ENCODE measurements at places on chromosomes 3 and 15. TPM values are rescaled to one million over a fixed set of nuclear protein-coding genes. Genes with fewer than 3 reads are reported as not detected.

The SLC28A2 gene
- polyA plus RNA-seq = not detected

The ANKRD34C gene
- polyA plus RNA-seq = not detected

The LIPH gene
- 0.38 TPM for polyA plus RNA-seq

The CHRNA3 gene
- not detected for polyA plus RNA-seq

The EID1 gene
- polyA plus RNA-seq = 189 TPM

The CRYGS gene
- polyA plus RNA-seq = 0.37 TPM

The BFSP2 gene
- polyA plus RNA-seq = 0.83 TPM

The MNS1 gene
- 0.09 TPM for polyA plus RNA-seq

DNA sequence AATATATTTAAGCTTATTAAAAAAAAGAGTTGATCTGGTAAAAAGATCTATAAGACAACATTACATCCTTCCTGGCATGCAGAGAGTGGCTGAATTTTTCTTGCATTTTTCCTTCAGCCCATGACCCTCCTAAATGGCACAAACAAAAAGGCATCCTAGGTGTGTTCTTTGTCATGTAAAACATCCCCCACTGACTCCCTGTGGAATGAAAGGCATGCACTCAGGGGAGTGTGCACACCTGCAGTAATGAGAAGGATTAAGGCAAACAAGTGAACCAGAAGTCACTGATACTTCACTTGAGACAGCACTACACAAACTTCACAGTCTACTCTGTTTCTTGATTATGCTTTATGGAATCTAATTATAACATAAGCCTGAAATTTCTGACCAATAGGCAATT, 195.0 kb downstream of the RBMS3 start:
- H3K36me3 ChIP-seq = no peaks in the 10 kb centered on the region
- no peak overlapping the region for H3K27ac ChIP-seq
- no peak overlapping the region for H3K4me3 ChIP-seq

GRCh38 chr15:59457103-59457502, 19.1 kb downstream of the FAM81A start:
- H3K27ac ChIP-seq = no peak overlapping the region
- no peaks in the 10 kb centered on the region for H3K4me1 ChIP-seq
- H3K36me3 ChIP-seq = no peaks in the 10 kb centered on the region
- peaks cover 3% of the 10 kb centered on the region for H3K27me3 ChIP-seq
- H3K4me3 ChIP-seq = no peak overlapping the region
- no peak for DNase-seq

- no peak for DNase-seq
- no peak overlapping the region for H3K27ac ChIP-seq
- no peaks in the 10 kb centered on the region for H3K27me3 ChIP-seq
- peaks cover 5% of the 10 kb centered on the region for H3K4me1 ChIP-seq
- H3K36me3 ChIP-seq = peaks cover 15% of the 10 kb centered on the region
- H3K4me3 ChIP-seq = no peak overlapping the region
Observed at GRCh38 chr3:43043071-43043766, 62.7 kb downstream of the POMGNT2 start.

DNA sequence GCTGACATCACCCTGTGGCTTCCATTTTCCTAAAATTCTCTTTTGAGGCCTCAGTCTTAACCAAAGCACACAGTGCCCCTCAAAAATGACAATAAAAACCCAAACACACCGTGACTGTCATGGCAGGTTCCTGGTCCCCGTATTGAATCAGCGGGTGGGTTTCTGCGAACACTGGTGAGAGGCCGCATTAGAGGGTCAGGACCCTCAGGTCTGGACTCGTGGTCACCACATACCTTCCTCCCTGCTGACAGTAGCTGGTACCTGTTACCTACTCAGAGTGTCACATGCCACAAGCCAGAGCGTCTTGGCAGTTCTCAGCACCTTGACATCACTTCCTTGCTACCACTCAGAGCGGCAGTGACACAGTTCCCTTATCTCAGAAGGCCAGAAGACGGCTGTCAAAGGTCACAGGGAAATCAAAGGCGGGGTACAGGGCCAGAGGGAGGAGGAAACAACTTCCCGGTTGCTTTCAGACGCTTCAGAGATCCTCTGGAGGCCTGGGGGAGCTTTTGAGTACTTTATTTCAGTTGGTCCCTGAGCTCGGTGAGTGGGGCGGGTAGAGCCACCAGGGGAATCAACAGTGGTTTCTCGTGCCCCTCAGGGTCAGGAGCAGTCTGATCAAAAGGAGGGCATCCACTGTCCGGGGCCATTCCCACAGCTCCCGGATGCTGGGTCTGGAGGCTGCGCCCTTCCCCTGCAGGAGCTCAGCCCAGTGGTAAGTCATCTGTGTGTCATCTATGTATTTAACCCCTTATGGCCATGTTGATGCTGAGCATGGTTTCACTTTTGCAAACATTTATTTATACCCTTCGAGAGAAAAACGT, at the start of the genes CCR5AS and CCRL2:
Gene CCR5AS, minus strand, starts transcription at position 279 of the 824 bp plus-strand sequence.
Gene CCRL2, plus strand, starts transcription at position 472 of the 824 bp plus-strand sequence. CDS start 821 bp downstream, outside the sequence.
- H3K4me3 ChIP-seq = peak within 1 kb of the TSS; percentile 85
- peaks cover 3% of the 10 kb centered on the region for H3K27me3 ChIP-seq
- H3K36me3 ChIP-seq = no peaks in the 10 kb centered on the region
- H3K27ac ChIP-seq = peak within 1 kb of the TSS; percentile 85
- H3K4me1 ChIP-seq = peaks cover 37% of the 10 kb centered on the region

DNA sequence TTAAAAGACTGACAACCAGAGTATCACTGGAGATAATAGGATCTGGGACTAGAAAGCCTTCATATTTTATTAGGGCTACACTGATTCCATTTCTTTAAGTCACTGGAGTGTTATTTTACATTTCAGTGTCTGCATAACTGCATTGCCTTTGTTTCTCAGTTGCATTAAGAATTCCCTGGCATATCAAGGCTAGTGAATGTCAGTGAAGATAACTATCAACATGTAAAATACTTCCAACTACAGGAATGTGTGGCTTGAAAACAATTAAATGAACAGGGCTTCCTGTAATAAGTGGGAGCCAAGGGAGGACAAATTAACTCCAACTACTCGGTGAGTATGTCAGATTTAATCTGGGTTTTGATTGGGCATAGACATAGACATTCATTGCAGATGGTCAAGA, 628.5 kb downstream of the ROBO2 start:
- H3K36me3 ChIP-seq = no peaks in the 10 kb centered on the region
- DNase-seq = no peak
- no peak overlapping the region for H3K4me3 ChIP-seq
- H3K4me1 ChIP-seq = no peaks in the 10 kb centered on the region

- H3K36me3 ChIP-seq = no peaks in the 10 kb centered on the region
- H3K4me1 ChIP-seq = no peaks in the 10 kb centered on the region
- no peak for DNase-seq
- H3K27me3 ChIP-seq = peaks cover 1% of the 10 kb centered on the region
Observed at GRCh38 chr3:112030901-112031300, 3.6 kb upstream of the TMPRSS7 start.

DNA sequence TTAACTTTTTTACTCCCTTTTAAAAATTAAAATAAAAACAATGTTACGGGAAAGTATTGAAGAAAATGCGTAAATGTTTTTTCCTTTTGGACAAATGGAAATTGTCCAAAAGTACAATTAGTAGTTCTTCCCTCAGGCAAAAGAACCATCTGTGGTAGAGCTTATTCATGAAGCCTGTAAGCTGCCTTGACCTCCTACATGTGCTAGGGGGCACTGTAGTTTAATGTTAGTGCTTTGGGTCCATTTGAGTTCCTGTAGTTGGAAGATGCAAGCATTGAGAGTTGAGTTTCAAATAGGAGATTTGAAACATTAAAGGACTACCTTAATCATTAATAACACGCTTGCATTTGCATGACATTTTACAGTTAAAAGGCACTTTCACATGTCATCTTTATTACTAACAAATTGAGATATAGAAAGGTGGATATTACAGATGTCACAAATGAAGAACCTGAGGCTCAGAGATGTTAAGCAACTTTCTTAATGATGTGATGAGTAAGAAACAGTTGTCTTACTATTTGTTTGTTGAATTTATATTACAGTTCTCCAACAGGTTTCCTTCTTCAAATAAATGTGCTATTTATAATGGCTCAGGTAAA, 1.8 kb upstream of the ZNF385D start:
- DNase-seq = no peak
- H3K36me3 ChIP-seq = no peaks in the 10 kb centered on the region
- H3K4me1 ChIP-seq = no peaks in the 10 kb centered on the region
- H3K27me3 ChIP-seq = no peaks in the 10 kb centered on the region
- H3K27ac ChIP-seq = no peak overlapping the region

DNA sequence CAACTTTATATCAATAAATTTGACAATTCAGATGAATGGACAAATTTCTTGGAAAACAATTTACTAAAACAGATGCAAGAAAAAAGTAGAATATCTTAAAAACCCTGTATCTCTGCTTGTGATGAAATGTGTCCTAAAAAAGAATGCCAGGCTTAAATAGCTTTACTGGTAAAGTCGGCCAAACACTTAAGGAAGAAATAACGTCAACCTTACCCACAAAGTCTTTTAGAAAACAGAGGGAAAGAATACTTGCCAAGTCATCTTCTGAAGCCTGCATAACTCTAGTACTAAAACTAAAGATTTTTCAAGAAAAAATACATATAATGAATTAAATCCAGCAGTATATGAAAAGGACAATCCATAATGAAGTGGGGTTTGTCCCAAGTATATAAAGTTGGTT, 111.1 kb downstream of the RASA2 start:
- no peaks in the 10 kb centered on the region for H3K4me1 ChIP-seq
- H3K27ac ChIP-seq = no peak overlapping the region
- peaks cover 9% of the 10 kb centered on the region for H3K27me3 ChIP-seq
- no peak for DNase-seq

DNA sequence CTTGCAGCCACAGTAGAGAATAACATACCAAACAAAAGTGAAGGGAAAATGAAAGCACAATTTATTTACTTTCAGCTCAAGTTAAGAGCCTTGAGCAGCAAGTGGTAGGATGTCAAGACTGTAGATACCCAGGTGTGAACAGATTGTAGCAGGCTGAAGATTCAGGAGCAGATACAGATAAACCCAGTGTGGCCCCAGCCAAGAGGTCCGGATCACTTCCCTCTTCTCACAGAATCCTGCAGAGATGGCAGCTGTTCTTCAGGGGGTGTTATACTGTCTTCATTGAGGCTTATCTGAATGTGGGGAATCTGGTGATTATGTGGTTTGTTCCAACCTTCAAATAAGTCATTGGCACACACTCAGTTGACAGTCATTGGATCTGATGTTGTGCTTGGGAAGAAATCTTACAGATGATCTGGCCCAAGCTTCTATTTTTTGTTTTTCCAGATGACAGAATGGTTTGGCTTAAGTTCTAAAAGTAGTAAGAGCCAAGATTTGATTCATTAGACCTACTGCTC, 2.2 kb downstream of the STARD9 start:
- no peaks in the 10 kb centered on the region for H3K36me3 ChIP-seq
- H3K4me3 ChIP-seq = peak overlapping the region; percentile 65
- H3K4me1 ChIP-seq = peaks cover 51% of the 10 kb centered on the region
- peaks cover 1% of the 10 kb centered on the region for H3K27me3 ChIP-seq
- DNase-seq = peak; percentile 27

GRCh38 chr15:45827275-45827674, 192.4 kb downstream of the SQOR start:
- H3K4me1 ChIP-seq = no peaks in the 10 kb centered on the region
- H3K4me3 ChIP-seq = no peak overlapping the region
- no peak overlapping the region for H3K27ac ChIP-seq

DNA sequence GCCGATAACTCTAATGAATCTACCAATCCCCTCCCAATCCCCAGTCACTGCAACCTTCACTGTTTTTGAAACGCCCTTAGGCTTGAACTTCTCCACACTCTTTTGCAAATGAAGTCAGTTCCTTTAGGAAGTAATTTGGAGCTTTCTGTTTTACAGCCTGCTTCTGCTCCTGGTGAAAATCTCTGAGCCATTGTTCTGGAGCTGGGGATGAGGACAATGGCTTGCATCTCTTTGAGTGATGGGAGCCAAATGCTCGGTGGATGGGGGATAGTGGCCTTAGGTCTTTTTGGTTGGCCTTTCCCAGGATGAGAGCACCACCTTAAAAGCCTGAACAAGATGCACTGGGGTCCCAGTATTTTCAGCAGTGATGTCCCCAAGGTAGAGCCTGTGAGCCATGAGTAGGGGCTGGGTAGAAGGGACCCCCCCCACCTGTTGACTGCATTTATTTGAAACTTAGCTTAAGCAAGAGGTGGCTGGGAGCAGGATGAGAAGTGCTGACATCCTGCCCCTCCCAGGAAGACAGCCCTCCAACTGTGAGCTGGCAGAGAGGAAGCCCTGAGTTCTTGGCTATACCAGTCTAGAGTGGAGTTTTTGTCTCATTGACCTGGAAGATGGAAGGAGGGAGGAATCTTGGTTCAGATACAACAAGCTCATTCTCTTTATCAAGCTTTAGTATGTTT, 7.6 kb upstream of the MYO5C start:
- H3K4me1 ChIP-seq = peaks cover 2% of the 10 kb centered on the region
- H3K27me3 ChIP-seq = no peaks in the 10 kb centered on the region
- H3K36me3 ChIP-seq = peaks cover 26% of the 10 kb centered on the region
- DNase-seq = no peak
- H3K27ac ChIP-seq = no peak overlapping the region

- DNase-seq = no peak
- peaks cover 2% of the 10 kb centered on the region for H3K27me3 ChIP-seq
- no peak overlapping the region for H3K4me3 ChIP-seq
- H3K27ac ChIP-seq = no peak overlapping the region
Observed at GRCh38 chr3:8662594-8662993, 18.0 kb upstream of the SSUH2 start.

DNA sequence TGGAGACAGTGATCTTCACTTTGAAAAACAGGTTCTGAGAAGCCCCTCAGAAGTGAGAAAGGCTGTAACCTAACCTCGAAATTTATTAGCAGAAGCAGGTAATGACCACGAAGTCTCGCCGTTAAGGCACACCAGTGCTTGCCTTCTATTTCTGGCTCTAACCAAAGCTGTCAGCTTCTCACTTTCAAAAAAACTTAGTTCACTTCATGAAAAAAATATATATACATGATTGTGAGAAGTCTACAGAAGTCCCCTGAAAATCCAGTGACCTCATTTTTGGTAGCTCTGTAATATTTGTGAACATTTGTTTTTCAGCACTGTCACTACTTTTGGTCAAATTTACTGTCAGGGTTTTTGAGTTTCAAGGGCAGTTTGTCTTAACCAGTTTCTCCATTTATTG, 19.1 kb upstream of the AKAP13 start:
- peaks cover 1% of the 10 kb centered on the region for H3K27me3 ChIP-seq
- H3K4me3 ChIP-seq = no peak overlapping the region
- H3K27ac ChIP-seq = no peak overlapping the region

DNA sequence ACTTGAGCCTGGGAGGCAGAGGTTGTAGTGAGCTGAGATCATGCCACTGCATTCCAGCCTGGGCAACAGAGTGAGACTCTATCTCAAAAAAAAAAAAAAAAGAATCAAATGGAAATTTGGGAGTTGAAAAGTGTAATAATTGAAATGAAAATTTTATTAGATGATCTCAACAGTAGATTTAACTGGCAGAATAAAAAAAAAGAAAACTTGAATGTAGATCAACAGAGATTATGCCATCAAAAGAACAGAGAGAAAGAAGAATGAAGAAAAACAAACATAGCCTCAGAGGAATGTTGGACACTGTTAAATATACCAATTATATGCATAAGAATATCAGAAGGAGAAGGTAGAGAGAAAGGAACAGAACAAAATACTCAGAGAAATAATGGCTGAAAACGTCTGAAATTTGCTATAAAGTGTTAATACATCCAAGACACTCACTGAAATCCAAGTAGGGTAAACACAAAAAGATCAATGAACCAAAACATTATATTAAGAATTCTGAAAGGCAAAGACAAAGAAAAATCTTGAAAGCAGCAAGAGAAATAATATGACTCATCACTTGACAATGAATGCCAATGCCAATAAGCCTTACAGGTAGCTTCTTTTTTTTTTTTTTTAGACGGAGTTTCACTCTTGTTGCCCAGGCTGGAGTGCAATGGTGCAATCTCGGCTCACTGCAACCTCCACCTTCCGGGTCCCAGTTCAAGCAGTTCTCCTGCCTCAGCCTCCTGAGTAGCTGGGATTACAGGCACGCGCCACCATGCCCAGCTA, 14.6 kb upstream of the ELP6 start:
- no peak for DNase-seq
- H3K27me3 ChIP-seq = peaks cover 3% of the 10 kb centered on the region
- H3K36me3 ChIP-seq = no peaks in the 10 kb centered on the region

Data from immature natural killer cell (primary cell).